ENCODE measurements at places on chromosomes 2 and 18.

DNA sequence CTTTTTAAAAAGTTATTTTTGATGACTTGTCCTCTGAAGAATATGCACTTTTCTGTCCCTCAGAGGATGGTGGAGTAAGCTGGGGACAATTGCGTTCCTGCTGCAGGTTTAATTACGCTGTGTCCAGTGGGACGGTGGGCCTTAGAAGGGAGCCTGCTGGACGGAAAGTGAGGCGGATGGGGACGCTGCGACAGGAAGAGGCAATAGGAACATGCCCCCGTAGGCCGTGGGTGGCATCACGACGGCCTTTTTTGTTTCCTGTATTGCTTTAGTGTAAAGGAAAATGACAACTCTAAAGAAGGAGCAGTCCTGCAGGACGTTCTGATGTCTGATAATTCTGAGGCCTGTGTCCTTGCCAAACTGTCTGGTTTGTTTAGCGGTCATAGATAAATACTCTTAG, 121.6 kb downstream of the NFATC1 start:
- DNase-seq: no peak

DNA sequence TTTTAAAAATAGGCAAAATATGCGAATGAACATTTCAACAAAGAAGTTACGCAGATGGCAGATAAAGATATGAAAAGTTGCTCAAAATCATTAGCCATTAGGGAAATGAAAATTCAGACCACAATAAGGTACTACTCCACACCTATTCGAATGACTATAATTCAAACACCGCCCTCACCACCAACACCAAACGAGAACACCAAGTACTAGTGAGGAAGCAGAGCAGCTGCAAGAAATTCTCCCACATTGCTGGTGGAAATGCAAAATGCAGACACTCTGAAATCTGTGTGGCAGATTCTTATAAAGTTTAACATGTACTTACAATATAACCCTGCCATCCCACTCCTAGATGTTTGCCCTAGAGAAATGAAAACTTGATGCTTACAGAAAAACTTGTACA, 17.3 kb upstream of the PRKCE start:
- no peak for DNase-seq

- DNase-seq: no peak
Observed at GRCh38 chr2:68404893-68405799, 40.1 kb downstream of the PLEK start.

DNA sequence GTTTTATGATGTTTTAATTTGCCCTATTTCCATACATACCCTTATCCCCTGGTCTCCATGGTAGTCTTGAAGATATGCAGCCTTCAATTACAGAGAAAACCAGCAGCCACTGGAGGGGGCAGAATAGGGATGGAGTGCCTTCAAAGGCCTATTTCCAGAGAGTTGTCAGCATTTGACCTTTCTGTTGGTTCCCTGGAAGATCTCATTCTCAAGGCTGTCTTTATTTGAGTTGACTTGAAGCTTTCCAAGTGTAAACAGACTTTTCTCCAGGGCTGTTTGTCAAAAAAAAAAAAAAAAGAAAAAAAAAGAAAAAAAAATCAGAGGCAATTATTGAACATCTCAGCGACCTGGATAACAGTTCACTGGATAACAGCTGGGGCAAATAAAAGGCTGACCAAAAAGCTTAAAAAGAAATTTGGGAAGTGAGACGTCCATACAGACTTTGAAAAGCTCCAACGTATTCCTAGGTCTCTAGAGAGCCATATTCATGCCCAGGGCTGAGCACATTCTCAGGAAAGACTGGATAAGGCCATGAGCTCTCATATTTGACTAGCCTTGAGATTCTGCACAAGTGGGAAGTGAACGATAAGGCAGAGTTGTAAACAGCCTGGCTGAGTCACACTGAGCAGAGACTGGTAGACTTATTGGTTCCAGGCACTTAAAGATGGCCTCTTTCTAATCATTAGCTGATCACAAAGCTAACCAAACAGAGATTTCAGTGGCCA, 126.6 kb downstream of the VAPA start:
- DNase-seq: no peak

DNA sequence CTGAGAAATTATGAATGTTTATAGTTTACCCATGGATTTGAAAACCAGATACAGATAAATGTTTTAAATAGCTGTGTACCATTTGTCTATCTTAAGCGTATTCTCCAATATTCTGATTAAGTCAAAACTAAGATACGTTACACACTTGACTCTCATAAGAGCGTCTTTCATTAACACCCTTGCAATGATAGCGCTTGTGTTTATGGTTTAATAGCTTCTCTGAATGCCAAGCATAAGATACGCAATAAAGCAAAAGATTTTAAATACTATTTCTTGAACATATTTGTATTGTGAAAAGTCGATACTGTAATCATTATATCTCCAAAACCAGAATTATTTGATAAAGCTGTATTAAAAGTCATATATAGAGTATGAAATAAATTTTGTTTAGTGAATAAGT, 3.0 kb downstream of the CALCRL start:
- DNase-seq: no peak

DNA sequence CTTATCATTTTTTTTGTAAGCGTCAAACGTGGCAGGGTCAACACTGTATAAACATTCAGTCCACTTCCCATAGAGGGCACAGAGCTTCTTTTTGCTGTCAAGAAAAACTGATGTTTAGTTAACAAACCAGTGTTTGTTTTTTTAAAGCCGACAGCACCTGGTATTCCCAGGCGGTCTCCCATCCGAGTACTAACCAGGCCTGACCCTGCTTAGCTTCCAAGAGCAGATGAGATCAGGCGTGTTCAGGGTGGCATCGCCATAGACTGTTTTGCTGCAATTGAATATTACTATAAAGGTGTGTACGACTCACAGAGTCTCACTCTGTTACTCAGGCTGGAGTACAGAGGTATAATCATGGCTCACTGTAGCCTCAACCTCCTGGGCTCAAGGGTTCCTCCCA, 31.5 kb downstream of the CABYR start:
- no peak for DNase-seq

DNA sequence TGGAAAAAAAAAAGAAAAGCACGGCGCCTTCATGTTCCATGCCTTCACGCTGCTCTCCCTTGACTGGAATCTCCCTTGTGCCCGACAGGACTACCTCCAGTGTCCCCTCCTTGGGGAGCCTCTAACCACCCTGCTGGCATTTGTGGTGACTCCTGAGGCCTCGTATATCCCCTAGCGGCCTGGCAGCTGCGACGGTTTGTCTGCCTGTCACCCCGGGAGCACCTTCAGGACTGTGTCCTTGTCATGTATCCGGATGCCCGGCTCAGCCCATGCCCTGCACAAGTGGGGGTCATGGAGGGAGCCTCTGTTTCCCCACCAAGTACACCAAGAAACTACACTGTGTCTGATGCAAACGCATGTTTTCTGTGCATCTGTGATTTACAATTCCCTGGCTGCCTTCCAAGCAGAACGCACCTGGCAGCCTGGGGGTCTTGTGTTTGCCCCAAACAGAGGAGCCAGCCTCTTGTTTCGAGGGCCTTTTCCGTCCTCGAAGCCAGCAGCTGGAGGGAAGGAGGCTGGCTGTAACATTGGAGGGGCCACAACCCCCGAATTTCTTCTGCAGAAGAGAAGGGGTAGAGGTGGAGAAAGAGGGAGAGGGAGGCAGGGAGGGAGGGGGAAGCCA, 18.9 kb downstream of the TWIST2 start:
- peak; percentile 46 for DNase-seq

DNA sequence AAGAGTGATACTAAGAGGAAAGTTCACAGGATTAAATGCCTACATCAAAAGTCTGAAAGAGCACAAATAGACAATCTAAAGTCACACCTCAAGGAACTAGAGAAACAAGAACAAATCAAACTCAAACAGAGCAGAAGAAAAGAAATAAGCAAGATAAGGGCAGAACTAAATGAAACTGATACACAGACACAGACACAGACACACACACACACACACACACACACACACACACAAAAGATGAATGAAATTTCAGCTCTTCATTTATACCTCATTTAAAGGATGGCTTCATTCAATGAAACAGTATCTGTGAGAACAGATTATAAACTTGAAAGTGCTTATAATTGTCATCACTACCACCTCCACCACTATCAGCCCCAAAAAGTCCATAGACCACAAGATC, 428.9 kb downstream of the MBD2 start:
- DNase-seq: no peak

DNA sequence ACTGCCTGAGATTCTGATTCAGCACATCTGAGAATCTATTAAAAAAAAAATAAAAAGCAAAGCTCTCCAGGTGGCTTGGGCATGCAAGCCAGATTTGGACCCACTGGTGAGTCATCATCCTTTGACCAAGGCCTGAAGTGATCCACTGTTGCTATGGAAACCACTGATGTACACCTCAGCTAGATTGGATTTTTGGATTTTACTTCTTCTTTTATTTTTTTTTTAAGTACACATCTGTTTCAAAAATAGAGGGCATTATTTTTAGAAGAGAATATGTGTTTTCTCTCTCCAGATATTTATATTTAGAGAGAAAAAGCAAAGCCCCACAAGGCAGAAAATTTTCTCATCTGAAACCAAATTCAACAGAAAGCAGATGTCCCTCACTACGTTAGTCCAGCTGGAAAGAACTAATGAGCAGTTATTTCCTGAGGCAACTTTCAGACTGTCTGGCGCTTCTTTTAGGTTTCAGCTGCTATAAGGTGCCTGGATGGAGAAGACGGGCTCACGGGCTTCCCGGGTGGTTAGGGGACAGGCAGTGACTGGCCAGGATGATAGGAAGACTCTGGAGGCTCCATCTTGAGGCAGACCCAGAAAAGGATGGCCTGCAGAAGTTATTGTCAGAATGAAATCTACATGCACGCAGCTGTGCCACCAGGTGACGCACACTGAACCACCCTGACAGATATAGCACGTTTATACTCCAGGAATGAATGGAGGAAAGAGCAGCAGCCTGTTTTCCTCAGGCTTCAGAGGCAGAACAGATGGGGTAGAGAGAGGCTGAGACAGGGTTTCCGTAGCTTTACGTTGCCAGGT, 50.5 kb downstream of the MRPL35 start:
- DNase-seq: peak; percentile 79

DNA sequence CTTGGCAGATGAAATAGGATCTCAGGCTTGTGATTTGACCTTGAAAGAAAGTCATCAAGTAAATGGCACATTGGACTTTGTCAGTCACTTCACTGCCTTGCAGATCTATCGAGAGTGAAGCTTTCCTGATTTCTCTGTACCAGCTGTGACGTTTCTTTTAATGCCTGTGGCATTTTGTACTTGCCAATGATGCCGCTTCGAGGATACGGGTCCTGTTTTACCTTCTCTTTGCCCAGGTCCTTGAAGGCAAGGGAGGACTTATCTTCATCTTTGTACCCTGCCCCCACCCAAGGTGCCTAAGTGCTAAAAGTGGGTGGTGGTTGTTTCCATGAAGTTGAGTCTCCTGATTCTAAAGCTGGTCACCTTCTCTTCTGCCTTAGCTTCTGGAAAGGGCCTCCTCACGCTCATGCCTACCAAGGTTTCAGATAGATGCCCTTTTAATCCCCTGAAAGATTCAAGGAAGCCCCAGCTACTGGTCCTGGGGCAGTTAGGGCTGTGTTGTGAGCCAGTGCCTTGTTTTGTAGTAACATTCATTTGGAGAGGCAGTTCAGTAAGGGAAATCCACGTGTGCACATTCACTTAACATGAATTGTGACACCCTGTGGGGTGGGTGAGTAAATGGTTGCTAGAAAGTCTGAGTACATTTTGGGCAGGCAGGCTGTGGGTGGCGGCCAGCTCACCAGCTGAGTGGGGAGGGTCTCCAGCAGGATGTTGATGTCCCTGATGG, 6.1 kb downstream of the LBH start:
- DNase-seq: peak; percentile 76

DNA sequence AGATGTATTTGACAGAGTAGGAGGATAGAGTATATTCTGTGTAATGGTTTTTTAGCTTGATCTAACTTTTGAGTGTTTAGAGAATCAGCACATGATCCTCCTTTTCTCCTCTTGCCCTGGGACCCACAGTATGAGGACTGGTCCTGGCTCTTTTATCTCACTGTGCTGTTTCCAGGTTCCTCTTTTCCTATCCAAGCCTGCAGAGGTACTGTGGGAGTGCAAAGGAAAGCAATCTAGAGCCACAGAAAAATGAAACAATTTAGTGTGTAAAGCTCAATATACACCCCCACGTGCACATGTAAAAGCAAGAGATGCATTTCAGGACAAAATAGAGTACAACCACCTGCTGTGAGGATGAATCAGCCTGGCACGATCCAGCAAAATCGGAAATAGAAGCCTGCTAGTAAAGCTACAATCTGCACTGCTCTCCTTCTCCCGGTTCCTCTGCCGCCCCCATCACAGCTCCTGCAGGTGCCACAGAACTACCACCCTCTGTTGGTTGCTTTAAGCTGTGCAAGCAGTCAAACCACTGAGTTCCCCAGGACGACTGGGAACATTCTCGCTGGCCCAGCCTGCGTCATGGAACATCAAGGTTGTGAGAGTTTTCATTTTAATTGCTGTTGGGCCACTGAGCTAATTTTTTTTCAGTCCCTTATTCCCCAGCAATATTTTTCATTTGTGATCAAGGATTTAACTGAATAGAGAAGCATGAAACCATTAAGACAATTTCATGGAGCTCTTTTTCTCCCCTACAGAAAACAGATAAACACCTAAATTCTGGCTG, 47.8 kb upstream of the MAPRE3 start:
- peak; percentile 64 for DNase-seq

DNA sequence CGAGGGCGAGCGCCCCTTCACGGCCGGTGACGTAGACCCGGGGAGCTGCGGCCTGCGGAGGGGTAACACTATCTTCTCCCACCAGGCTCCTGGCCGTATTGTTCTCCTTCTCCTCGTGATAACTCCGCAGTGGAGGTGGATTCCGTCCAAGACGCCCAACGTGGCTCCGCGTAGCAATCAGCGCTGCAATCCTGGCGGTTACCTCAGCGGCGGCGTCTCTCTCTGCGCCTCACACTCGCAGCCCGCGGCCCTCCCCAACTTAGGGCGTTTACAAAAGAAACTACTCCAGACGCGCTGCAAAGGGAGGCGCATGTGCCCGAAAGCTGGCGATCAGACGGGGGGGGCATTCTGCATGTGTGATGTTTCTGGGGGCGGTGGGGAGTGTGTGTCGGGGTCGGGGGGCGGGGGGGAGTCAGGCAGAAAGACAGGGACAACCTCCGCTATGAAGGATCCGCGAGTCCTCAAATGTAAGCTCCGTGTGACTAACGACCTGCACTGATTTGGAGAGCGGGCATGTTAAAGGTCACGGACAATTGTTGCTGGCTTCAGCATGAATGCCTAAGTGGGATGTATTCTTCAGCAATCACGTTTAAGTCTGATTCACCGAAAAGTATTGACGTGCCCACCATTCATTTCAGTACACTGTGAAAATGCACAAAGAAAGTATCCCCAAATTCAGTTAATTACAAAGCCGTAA, 1.3 kb upstream of the ZNF516 start:
- peak; percentile 91 for DNase-seq

GRCh38 chr2:191051825-191052778, 38.1 kb upstream of the STAT1 start:
- peak; percentile 80 for DNase-seq

Data from GM23248 (cell line).